Stomach (tissue), 19 donors: ENCODE measurements at places on chromosomes 1 and 21. TPM values are rescaled to one million over a fixed set of nuclear protein-coding genes. Genes with fewer than 3 reads are reported as not detected.

CDC7 gene
- total RNA-seq = not detected

OLFML3 gene
- total RNA-seq = 2.9 TPM

RGS1 gene
- 2.6 TPM for total RNA-seq

CR1L gene
- total RNA-seq = not detected

CDCA8 gene
- total RNA-seq = 3.6 TPM

PROK1 gene
- total RNA-seq = not detected

GRCh38 chr1:228737601-228738041, 2.3 kb downstream of the RHOU start:
- H3K27ac ChIP-seq = peak overlapping the region; percentile 95
- H3K36me3 ChIP-seq = peaks cover 43% of the 10 kb centered on the region
- H3K27me3 ChIP-seq = no peaks in the 10 kb centered on the region

GRCh38 chr1:212635141-212635631, 26.6 kb downstream of the ATF3 start:
- no peak overlapping the region for H3K4me3 ChIP-seq
- peaks cover 31% of the 10 kb centered on the region for H3K4me1 ChIP-seq
- peak overlapping the region; percentile 84 for H3K27ac ChIP-seq
- DNase-seq = no peak
- no peaks in the 10 kb centered on the region for H3K27me3 ChIP-seq

DNA sequence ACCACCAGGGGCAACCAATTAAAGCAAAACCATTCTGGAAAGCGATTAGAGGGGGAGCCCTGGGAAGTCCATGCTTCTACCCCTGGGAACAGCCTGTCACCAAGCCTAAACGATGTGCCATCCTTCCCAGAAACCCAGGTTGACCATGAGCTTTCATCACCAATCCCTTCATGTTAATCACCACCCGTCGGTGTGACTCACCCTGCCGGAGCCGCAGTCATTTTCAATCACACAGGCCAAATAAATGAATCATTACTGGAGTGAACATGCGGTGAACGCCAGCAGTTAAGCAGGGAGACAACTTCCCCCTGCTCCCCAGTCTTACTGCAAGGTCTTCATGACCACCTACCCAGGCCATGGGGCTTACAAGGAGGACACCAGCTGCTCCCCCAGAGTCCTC, 308.8 kb downstream of the AJAP1 start:
- no peak overlapping the region for H3K27ac ChIP-seq
- no peaks in the 10 kb centered on the region for H3K4me1 ChIP-seq
- no peak overlapping the region for H3K4me3 ChIP-seq
- DNase-seq = no peak
- no peaks in the 10 kb centered on the region for H3K27me3 ChIP-seq
- no peaks in the 10 kb centered on the region for H3K36me3 ChIP-seq

GRCh38 chr1:72827278-72827677, 544.9 kb upstream of the NEGR1 start:
- no peaks in the 10 kb centered on the region for H3K36me3 ChIP-seq
- H3K27me3 ChIP-seq = no peaks in the 10 kb centered on the region
- no peak overlapping the region for H3K4me3 ChIP-seq
- no peaks in the 10 kb centered on the region for H3K4me1 ChIP-seq
- DNase-seq = no peak

GRCh38 chr21:25571726-25572121, 35.6 kb downstream of the MRPL39 start:
- no peaks in the 10 kb centered on the region for H3K27me3 ChIP-seq
- no peak for DNase-seq
- H3K27ac ChIP-seq = no peak overlapping the region
- no peaks in the 10 kb centered on the region for H3K4me1 ChIP-seq
- H3K4me3 ChIP-seq = no peak overlapping the region
- no peaks in the 10 kb centered on the region for H3K36me3 ChIP-seq

GRCh38 chr21:28282833-28283232, 709.8 kb downstream of the LTN1 start:
- no peaks in the 10 kb centered on the region for H3K27me3 ChIP-seq
- H3K4me1 ChIP-seq = peaks cover 17% of the 10 kb centered on the region
- DNase-seq = no peak
- H3K36me3 ChIP-seq = no peaks in the 10 kb centered on the region

- peaks cover 4% of the 10 kb centered on the region for H3K27me3 ChIP-seq
- no peak overlapping the region for H3K4me3 ChIP-seq
- no peaks in the 10 kb centered on the region for H3K36me3 ChIP-seq
- peak; percentile 13 for DNase-seq
- no peak overlapping the region for H3K27ac ChIP-seq
Observed at GRCh38 chr1:226482196-226482595, 66.4 kb upstream of the STUM start.

GRCh38 chr1:226308166-226308722, 720 bp downstream of the LIN9 start:
- peaks cover 26% of the 10 kb centered on the region for H3K4me1 ChIP-seq
- H3K36me3 ChIP-seq = no peaks in the 10 kb centered on the region
- H3K27me3 ChIP-seq = no peaks in the 10 kb centered on the region

GRCh38 chr1:60425528-60425927, 352.0 kb upstream of the C1orf87 start:
- H3K4me3 ChIP-seq = no peak overlapping the region
- H3K27ac ChIP-seq = no peak overlapping the region
- DNase-seq = no peak
- no peaks in the 10 kb centered on the region for H3K36me3 ChIP-seq
- no peaks in the 10 kb centered on the region for H3K27me3 ChIP-seq

DNA sequence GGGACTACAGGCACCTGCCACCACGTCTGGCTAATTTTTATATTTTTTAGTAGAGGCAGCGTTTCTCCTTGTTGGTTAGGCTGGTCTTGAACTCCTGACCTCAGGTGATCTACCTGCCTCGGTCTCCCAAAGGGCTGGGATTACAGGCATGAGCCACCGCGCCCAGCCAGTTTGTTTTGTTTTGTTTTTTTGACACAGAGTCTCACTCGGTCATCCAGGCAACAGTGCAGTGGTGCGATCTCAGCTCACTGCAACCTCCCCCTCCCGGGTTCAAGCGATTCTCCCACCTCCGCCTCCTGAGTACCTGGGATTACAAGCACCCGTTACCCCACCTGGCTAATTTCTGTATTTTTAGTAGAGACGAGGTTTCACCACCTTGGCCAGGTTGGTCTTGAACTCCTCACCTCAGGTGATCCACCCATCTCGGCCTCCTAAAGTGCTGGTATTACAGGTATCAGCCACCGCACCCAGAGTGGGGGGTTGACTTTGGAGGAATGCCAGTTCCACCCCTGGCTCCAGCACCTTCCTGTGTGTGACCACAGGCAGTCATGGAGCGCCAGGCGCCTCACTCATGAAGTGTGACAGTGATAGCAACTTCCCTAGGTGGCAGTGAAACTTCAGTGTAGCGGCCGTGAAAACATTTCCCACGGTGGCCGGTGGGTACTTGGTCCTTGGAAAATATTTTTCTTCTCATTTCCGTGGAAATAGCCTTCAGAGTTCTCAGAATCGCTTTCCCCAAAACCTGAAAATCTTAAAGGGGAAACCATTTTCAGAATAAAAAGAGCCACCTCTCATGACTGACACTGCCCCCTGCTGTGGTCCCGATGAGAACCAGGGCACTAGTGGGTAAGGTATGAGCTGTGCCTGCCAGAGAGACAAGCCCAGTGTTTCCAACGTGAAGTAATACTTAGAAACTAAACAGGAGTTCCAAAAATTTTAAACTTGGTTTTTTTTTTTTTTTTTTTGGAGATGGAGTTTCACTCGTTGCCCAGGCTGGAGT, 48.6 kb downstream of the WDR4 start:
- peak; percentile 36 for DNase-seq
- peaks cover 5% of the 10 kb centered on the region for H3K4me1 ChIP-seq
- H3K27me3 ChIP-seq = peaks cover 73% of the 10 kb centered on the region
- no peaks in the 10 kb centered on the region for H3K36me3 ChIP-seq
- no peak overlapping the region for H3K4me3 ChIP-seq

DNA sequence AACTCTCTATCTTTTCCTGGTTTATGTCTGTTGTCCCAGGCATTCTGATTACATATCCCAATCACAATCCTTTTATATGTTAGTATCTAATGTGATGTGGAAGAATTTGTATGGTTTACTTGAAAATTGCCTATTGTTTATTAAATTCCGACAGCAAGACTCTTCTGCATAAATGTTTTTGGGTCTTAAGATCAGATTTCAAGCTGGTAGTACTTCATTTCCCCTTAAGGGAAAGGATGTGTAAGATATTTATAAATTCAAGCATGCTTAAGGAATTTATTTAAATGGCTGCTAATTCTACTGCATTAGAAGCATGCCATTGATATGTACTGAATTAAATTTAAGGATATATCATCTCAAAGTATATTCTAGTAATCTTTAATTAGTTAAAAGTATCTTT, 20.4 kb upstream of the GPR88 start:
- H3K4me1 ChIP-seq = no peaks in the 10 kb centered on the region
- no peak overlapping the region for H3K4me3 ChIP-seq
- H3K27ac ChIP-seq = no peak overlapping the region
- H3K36me3 ChIP-seq = peaks cover 9% of the 10 kb centered on the region
- H3K27me3 ChIP-seq = no peaks in the 10 kb centered on the region

GRCh38 chr1:178055093-178055492, 38.8 kb upstream of the RASAL2 start:
- no peak overlapping the region for H3K27ac ChIP-seq
- H3K36me3 ChIP-seq = no peaks in the 10 kb centered on the region
- no peak overlapping the region for H3K4me3 ChIP-seq

DNA sequence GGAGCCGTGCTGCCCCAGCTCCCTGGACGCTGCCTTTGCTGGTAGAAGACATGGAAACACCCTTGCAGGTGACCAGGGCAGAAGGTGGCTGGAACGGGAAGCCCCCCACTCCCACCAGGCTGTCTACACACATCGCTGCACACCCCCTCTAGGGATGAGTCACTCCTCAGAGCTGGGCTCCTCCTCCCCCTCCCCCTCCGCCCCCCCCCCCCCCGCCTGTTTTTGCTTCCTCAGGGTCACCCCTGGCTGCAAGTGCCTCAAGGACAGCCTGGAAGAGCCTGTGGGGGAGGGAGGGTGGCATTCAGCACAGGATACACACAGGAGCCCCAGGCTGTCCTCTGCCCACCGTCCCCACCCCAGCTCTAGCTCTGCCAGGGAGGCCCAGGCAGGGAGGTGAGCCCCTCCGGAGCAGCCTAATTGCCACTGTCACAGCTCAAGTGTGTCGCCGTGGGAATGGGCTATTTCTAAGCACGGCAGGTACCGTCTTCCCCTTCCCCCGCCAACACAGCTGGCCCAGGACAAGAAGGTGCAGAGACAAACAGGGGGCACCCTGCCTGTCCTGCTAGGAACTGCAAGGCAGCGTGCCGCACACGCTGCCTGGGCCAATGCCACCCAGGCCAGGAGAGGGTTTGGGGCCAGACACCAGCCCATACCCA, 2.5 kb downstream of the FNDC10 start:
- H3K36me3 ChIP-seq = no peaks in the 10 kb centered on the region
- H3K4me3 ChIP-seq = no peak overlapping the region
- H3K27me3 ChIP-seq = peaks cover 13% of the 10 kb centered on the region
- peak; percentile 52 for DNase-seq
- peaks cover 13% of the 10 kb centered on the region for H3K4me1 ChIP-seq
- H3K27ac ChIP-seq = no peak overlapping the region

DNA sequence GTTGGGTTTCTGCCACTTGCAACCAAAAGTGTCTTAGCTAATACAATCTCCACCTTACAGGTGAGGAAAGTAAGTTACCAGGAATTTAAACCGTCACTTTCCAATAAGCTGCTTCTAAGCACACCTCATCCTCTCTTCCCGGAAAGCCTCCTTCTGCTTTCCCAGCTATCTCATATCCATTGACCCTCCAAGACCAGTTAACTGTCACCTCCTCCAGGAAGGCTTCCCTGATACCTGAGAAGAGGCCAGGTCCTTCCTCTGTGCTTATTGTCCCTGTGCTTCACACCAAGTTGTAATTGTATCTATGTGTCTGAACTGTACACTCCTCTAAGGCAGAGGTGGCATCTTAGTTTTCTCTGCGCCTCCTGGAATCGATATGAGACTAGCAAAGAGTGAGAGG, 11.2 kb upstream of the MATN1 start:
- H3K4me3 ChIP-seq = no peak overlapping the region
- peaks cover 52% of the 10 kb centered on the region for H3K36me3 ChIP-seq
- H3K27ac ChIP-seq = no peak overlapping the region
- H3K27me3 ChIP-seq = no peaks in the 10 kb centered on the region

- H3K27ac ChIP-seq = no peak overlapping the region
- no peak for DNase-seq
- H3K27me3 ChIP-seq = no peaks in the 10 kb centered on the region
Observed at GRCh38 chr21:36347278-36347961, 27.4 kb downstream of the MORC3 start.

DNA sequence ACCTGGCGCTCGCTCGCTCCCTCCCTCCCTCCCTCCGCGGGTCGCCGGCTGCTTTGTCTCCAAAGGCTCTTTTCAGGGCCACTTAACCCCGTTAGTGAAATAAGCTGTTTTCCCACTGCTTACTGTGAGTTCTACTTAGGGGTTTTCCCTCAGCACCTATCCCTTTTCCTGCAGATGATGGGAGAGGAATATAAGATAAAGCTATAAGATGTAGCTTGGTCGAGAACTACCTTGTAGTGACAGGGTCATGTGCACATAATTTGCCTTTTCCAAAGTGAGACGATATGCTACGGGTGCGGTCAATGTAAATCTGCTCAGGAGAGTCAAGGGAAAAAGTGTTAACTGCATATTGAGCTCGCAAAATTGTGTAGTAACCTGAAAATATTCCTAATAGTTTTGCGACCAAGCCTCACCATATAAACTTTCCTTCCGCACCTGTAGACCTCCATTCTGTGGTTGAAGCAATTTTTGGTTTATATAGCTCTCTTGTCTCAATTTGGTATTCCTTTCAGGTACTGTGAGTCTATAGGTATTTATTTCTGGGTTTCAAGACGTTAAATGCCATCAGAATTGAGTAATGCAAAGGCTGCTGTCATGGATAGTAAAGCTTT, 55.8 kb upstream of the BOLA1 start:
- peak overlapping the region; percentile 68 for H3K27ac ChIP-seq
- H3K36me3 ChIP-seq = no peaks in the 10 kb centered on the region
- H3K27me3 ChIP-seq = no peaks in the 10 kb centered on the region
- peak; percentile 49 for DNase-seq
- H3K4me1 ChIP-seq = peaks cover 32% of the 10 kb centered on the region

- no peak for DNase-seq
- no peaks in the 10 kb centered on the region for H3K4me1 ChIP-seq
- no peaks in the 10 kb centered on the region for H3K27me3 ChIP-seq
- H3K4me3 ChIP-seq = no peak overlapping the region
- no peaks in the 10 kb centered on the region for H3K36me3 ChIP-seq
- H3K27ac ChIP-seq = no peak overlapping the region
Observed at GRCh38 chr1:25933479-25934365, 27.5 kb upstream of the STMN1 start.

- no peak overlapping the region for H3K4me3 ChIP-seq
- H3K36me3 ChIP-seq = no peaks in the 10 kb centered on the region
- H3K4me1 ChIP-seq = peaks cover 7% of the 10 kb centered on the region
- no peaks in the 10 kb centered on the region for H3K27me3 ChIP-seq
- no peak for DNase-seq
Observed at GRCh38 chr1:173403996-173404395, 73.1 kb upstream of the PRDX6 start.

- H3K4me1 ChIP-seq = peaks cover 28% of the 10 kb centered on the region
- DNase-seq = no peak
- H3K4me3 ChIP-seq = no peak overlapping the region
- no peaks in the 10 kb centered on the region for H3K27me3 ChIP-seq
Observed at GRCh38 chr1:230858236-230858820, 10.0 kb downstream of the C1orf198 start.
